ENCODE measurements at places on chromosomes 1 and 21.

DNA sequence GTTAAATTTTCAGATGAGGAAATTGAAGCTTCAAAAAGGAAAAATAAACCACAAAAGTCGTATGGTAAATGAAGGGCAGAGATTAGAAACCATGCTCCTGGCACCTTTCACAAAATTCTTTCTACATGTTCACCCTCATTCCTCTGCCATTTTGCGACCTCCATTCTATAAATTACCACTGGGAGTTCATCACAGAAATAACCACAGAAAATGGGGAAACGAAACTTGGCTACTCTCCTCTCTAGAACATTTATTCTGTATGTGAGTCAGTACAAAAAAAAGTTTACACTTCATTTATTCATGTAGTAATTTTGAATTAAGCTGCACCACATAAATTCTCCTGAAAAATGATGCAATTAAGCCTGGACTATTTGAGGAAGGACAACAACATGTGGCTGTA is 320.9 kb upstream of the C1orf87 start:
- no peak for DNase-seq

- DNase-seq = no peak
Observed at GRCh38 chr1:17496419-17496818, 43.1 kb upstream of the ARHGEF10L start.

DNA sequence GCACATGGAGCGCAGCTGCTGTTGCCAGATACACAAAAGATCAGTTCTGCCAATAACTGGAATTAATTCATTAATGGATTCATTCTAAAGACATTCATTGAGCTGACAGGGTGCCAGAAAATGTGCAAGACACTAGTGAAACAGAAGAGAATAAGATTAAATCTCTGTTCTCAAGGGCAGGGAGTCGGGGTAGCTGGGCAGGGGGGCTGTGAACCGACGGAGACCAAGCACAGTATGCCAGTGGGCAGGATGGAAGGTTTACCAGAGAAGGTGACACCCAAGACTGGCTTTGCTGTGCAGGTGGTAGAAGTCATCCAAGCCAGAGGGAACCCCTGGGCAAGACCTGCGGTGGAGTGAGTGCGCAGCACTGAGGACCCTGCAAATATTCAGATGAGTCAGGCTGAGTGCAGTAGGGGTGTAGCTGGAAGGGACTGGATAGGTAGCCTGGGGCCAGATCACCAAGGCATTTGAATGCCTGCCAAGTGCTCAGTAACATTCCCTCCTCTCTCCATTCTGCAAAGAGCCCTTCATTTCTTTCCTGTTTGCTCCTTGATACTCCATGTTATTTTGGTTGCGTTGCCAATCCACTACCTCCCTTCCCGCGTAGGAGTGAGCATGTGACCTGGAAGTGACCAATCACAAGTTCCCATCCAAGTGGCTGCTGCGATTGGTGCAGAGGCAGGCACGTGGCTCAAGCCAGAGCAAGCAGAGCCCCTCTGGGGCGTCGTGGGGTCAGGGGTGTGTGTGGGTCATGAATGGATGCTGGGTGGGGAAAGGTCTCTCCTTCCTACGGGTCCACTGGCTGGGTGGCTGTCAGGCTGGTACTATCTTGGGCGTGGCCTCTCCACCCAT is 413.1 kb downstream of the PTPRU start:
- no peak for DNase-seq

DNA sequence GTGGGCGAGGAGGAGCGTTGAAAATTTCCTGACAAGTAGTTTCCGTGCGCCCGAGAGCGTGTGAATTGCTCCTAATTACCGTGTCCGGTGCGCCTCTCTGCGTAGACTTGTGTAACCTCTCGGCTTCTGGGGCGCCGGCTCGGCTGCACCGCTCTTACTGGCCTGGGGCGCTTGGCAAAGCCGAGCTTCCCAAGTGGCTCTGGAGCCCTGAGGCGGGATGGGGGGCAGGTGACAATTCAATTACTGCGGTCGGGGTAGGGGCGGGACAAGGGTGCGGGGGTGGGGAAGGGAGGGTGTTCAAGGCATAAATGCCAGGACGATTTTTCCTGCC is 392 bp upstream of the DMRTA2 start:
- peak; percentile 35 for DNase-seq

DNA sequence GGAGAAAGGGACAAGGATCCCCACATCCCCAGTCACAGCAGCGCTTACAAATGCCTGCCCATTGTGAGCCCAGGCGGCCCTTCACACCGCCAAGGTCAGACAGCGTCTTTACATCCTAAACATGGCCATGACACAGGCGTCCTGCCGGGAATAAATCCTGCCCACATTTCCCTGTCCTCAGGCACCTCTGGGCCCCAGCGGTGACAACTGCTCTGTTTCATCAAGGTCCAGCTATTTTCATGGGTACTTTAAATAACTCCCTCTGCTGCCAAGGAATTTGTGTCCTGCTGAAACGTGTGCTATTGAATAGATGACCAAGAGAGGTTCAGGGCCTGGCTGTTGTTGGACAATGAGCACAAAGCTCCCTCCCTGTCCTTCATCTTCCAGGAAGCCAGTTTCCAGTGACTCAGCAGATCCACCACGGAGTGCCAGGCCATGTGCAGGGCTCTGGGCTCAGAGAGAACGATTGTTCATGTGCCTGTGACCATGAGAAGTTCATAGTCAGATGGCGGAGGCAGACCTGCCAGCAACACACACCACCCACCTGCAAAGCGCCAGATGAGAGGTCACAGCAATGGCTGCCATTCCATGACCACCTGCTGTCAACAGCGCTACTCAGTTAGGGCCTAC is 195.8 kb downstream of the MATN1 start:
- no peak for DNase-seq

Measured in activated CD4-positive, alpha-beta T cell treated with anti-CD3 and anti-CD28 coated beads, Interleukin-2, Interleukin-6, amounts not matched to agents 100 ng/mL and 50 ng/mL, durations not matched to agents 16 hours and 8 hours (primary cell).